ENCODE measurements at places on chromosomes 3 and 15.

- DNase-seq = no peak
Measured at GRCh38 chr3:12507591-12508281, 23.5 kb downstream of the TSEN2 start.

DNA sequence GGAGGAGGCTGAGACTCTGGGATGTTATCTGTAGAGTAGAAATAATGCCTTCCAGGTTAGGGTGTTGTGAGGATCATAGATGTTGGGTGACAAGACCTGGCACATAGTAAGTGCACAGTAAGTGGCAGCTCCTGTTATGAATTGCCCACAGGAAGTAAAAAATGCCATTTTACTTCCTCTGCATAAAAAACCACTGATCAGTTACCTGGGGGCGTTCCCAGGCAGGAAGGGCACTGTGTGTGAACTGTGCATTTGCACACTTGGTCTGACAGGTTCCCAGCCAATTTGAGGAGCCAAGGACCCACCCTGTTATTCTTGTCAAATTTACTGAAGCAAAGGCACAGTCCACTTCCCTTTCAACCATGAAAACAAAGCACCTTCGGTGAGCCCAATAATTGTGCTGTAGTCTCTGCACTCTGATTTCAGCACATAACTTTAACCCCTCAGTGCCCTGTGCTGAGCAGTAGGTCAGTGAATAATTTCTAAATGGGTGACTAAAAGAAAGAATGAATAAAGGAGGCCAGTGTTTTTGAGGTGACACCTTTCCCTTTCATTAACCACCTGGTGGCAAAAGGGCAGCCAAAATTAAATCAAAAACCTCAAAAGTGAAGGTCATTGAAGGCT is 85.8 kb upstream of the ARHGEF3 start:
- no peak for DNase-seq

DNA sequence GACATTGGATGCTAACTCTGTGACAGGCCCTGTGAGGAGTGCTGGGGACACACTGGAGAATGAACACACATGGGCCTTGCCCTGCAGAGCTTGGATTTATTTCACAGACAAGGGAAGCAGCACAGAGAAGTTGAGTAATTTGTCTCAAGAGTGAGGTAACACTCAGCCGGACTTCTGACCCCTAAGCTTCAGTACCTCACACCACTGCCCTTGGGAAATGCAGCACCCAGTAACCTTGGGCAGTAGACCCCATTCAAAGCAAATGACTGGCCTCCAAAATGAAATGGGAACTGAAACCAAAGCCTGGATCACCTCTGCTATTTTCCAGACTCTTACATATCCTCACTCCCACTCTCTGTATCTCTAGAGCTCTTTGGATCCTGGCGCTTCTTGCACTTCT is 37.3 kb downstream of the RFT1 start:
- DNase-seq = no peak

DNA sequence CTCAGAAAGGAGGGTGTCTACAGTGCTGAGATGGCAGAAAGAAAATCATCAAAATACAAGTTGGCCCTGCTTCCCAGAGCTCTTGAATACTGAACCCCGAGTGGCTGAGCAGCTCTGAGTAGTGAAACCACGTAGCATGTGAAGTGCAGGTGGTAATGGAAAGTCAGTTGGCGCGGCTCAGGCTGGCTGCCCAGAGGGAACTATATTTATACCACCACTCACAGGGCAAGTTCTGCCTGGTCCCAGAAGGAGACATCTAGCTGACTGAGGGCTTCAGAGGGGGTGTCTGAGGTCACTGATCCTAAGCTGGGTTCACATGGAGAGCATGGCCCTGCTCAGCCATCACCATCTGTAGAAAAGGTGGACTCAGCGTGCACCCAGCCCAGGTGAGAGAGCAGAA is 129.6 kb upstream of the AGBL1 start:
- DNase-seq = no peak

DNA sequence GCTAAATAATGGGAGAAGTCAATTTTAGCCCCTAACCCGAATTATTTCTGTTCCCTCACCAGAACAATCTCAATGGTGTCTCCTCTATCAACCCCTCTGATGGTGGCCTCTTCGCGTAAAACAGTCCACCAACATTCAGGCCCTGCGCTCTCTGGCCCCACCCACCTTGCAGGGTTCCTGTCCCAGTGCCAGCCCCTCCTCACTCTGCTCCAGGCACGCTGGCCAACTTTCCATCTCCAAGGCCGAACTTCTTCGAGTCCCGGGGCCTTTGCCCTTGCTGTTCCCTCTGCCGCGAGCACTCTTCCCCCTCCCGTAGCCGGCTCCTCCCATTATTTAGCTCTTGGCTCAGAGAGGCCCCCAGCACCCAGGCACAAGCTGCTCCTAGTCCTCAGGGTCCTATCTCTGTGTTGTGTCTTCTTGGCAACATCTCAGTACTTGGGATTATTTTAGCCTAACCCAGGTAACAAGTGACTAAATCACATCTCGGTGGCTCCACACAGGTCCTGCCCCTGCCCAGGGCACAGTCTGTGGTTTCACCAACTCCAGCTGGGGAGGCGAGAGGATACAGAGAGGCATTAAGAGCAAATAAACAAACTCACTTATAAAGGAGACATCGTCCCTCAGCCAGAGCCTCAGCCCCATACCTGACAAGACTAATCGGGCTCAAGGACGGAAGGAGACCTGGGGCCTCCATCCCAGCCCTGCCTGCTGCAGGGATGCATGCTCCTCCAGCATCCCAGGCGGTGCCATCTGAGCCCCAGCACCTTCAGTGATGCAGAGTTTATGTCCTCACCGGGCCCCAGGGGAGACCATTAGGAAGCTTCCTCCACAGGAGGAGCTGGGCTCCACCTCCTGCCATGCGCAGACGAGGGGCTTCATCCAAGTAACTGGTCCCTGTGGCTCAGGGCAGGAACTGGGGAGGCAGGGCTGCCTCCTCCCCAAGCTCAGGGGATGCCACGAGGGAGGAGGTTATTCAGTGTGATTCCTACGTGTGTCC is 19.7 kb upstream of the IQSEC1 start:
- DNase-seq = no peak

Data from activated T-helper 1 cell treated with Interleukin-2 at 50 U/mL for 16 hours (primary cell).